ENCODE measurements at places on chromosomes 6 and 20.

DNA sequence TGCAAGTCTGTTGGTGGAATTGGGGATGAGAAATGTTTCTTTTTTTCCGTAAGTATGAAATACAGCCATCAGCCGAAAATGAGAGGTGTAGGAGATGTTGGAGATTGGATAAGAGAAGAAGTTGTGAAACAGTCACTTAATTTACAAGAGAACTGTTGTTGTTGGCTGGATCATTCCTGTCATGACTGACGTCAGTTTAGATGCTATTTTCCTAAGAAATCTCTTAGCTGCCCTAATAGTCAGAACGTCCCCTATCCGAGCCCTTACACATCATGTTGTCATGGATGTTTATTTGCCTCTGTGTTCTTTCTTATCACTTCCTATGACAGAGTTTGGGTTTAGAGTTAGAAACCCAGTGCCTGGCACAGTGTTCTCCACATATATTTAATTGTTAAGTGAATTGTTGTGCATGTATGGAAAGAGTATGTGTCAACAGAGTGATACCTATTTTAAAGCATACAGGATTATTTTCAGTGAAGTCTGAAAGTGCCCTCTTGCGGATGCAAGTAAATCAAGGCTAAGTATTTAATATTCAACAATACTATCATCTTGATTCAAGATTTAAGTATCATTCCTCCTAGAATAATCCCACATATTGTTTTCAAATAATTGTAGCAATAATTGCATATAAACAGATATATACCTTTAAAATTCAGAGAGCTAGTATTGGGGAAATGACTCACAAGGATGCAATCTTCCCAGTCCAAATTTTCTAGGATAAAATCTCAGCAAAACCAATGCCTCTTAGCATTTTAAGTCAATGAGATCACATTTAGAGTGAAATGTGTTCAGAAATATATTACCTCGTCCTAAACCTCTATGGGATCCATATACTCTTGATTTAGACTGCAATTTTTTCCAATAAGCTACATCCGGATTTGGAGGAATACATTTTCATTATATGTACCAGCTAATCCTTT is 309.9 kb upstream of the NOX3 start:
- DNase-seq = no peak

DNA sequence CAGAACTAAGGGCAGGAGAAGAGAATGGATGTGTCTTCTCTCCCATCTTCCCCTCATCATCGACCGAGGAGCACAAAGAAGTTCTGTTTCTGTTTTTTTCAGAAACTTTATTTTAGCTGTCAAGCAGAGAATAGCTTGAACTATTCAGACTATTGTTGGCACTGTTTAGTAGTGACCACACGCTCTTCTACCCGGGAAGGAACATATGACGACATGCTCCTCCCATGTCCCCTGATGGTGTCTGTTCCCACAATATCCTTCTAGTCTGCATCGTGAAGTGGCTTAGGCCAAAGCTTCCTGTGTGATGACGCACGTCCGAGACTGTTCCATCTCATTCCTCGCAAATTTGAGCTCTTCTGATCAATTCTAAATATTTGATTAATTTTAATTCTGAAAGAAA is 27.2 kb upstream of the KIF25 start:
- DNase-seq = no peak

DNA sequence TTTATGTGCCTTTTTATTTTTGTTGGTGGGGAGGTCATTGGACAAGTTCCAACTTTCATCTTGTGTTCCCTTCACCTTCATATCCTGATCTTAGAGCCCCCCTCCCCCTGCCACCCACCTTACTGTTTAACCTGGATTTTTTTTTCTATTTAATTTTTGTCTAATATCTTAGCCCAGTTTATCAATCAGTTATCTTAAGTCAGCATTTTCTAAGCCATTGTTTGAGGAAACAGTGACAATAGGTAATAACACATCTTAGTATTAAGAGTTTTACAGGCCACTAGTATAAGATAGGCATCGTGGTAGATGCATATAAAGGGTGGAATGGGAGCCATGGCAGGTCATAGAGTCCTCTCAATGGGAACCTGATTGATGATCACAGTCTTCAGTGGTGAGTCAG is 2.4 kb downstream of the ABT1 start:
- DNase-seq = no peak

GRCh38 chr6:126030045-126030444 is 43.7 kb downstream of the TRMT11 start:
- no peak for DNase-seq

GRCh38 chr6:4577406-4577805 is 198.8 kb upstream of the CDYL start:
- no peak for DNase-seq

- DNase-seq = no peak
Measured at GRCh38 chr6:64459411-64459944, 823.9 kb downstream of the PHF3 start.

GRCh38 chr6:154928325-154928922 is 66.7 kb upstream of the TIAM2 start:
- peak; percentile 54 for DNase-seq

- no peak for DNase-seq
Measured at GRCh38 chr20:25484911-25485511, 77.5 kb downstream of the GINS1 start.

DNA sequence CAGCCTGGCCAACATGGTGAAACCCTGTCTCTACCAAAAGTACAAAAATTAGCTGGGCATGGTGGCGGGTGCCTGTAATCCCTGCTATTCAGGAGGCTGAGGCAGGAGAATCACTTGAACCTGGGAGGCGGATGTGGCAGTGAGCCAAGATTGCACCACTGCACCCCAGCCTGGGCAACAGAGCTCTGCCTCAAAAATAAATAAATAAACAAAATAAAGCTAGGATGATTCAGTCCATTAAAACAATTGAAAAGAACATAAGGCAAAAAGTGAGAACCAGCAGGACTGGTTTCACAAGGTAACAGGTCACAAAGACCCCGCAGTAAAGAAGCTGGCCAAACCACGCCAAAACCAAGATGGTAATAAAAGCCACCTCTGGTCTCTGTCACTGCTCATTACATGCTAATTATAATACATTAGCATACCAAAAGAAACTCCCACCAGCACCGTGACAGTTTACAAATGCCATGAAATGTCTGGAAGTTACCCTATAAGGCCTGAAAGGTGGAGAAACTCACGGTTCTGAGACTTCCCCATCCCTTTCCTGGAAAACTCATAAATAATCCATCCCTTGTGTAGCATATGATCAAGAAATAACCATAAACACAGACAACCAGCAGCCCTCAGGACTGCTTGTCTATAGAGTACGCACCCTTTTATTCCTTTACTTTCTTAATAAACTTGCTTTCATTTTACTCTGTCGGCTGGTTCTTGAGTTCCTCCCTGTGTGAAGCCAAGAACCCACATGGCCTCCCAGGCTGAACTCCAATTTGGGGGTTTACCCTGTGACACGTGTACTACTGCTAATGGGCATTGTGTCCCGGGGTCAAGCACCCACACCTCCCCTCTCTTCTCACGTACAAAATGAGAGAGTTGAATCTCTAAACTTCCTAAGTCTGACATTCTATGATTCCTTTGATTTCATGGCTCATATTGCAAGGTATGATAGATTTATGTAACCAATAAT is 10.2 kb downstream of the LAMA4 start:
- no peak for DNase-seq

- DNase-seq = no peak
Measured at GRCh38 chr20:61799928-61800327, 265.8 kb downstream of the TAF4 start.

- DNase-seq = no peak
Measured at GRCh38 chr6:33904747-33905065, 100.9 kb upstream of the MLN start.

DNA sequence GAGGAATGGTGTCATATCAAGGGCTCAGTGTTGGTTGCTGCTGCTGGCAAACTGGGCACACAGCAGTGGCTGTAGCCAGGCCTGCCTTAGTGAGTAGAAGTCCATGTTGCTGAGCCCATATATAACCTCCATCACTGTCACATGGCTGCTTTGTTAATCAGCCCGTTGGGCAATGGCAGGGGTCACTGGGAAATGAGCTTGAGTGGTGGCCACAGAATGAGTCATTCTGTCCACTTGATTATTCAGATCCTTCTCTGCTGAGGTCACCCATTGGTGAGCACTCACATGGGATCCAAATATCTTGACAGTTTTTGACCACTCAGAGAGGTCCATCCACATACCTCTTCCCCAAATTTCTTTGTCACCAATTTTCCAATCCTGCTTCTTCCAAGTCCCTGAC is 898.9 kb upstream of the EYS start:
- DNase-seq = no peak

DNA sequence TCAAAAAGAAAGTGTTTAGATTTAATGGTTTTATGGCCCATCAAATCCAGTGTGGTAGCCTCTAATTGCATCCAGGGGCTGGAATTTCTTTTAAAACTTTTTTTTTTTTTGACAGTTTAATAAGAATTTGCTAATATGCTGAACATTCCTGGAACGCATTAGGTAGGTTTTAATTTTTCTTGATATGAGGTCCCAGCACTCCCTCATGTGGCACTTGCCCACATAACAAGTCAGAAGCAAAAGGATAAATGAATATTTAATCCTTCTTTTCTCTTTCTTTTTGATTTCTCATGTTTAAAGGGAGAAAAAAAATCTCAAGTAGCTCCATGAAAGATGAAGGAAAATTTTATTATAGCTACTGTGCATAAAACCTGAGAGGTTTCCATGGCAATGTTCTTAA is 13.5 kb downstream of the HAO1 start:
- no peak for DNase-seq

DNA sequence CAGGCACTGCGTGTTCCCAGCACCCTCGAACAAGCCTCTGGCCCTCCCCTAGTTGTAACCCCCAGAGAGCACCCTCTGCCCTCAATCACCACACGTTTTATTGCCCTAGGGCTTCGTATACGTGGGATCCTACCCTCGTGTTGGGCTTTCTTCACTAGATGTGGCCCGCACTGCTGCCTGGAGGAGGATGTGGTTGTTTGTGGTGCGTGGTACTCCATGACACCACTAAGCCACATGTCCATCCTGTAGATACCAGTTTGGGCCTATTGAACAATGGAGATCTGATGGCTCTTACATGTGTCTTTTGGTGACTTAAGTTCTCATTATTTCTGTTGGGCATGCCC is 17.0 kb downstream of the SLC2A4RG start:
- DNase-seq = no peak

GRCh38 chr20:1334761-1335160 is 5.8 kb upstream of the SDCBP2 start:
- no peak for DNase-seq

DNA sequence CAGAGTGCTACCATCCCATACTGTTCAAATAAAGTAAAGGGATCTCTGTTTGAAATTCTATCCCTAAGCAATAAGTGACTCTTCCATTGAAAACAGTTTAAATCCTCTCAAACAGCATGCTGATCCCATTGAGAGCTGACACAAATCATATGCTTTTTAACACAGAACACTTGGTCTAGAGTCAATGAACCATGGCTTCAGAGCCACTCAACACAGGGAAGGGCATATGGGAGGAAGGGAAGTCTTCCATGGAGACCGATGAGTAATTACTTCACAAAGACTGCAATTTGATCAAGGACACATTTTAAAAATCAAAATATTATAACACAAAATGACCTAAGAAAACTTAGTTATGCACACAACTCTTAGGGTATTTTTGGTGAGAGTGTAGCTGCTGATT is 1073.0 kb upstream of the MAP3K7 start:
- no peak for DNase-seq

DNA sequence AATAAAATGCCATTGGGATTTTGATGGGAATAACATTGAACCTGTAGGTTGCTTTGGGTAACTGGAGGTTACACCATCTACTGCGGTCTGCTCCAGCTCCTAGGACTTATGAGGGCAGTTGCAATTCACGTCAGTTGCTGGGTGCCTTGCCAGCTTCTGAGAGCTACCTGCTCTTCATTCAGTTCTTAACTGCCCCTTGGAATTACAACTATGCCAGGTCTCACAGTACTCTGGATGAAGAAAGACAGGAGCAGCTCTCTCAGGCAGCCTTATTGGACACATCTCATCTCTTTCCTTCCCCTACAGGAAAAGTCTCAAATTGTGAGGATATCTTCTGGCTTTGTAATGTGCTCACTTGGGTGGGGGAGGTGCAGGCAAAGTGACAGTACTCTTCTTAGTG is 1643.3 kb downstream of the GRIK2 start:
- DNase-seq = no peak

- DNase-seq = no peak
Measured at GRCh38 chr20:59349277-59349676, 48.9 kb downstream of the EDN3 start.

DNA sequence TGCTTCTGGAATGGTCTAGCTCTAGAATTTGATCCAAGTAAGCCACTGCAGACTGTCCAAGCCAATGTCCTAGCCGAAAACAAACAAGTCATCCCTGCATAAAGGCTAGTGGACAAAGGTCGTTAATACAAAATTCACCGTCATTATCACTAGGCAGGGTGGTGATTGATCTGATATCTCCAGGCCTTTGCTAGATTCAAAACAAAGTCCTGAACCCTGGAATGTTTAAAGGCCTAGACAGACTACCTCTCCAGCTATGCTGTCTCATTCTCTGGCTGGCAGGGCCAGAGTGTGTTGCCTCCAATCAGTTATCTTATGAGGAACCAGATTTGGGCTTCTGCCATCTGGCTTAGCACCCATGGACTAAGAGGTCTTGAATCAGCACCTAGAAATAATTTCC is 38.3 kb downstream of the MAP7 start:
- DNase-seq = no peak

GRCh38 chr20:47989957-47990356 is 204.7 kb upstream of the SULF2 start:
- DNase-seq = no peak

DNA sequence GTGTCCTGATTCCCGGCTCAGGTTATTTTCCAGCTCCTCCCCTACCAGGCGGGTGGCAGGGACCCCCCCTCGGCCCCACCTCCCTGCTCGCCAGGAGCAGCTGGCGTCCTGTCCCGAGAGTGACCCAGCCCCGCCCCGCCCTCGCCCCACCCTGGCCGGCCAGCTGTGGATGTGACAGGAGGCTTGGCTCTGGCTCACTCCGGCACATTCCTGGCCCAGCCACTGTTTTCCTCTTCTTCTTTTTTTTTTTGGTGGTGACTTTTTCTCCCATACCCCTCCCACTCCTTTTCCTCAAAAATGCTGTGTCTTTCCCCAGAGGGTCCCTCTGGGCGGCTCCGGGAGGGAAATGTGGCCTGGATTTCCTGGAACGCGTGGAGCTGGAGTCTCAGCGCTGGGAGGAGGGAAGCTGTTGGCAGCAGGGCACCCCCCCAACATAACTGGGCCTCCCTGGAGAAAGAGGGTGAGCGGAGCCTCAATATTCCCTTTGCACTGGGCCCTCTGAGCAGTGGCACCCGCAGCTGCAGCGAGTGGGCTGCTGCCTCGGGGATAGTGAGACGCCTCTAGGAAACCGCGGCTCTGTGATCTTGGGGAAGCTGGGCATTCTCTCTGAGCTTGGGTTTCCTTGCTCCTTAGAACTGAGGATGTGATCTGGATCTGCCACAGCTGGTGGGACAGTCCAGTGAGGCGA is 28.3 kb upstream of the CSNK2A1 start:
- no peak for DNase-seq

All from activated CD4-positive, CD25-positive, alpha-beta regulatory T cell treated with anti-CD3 and anti-CD28 coated beads, Interleukin-2, amount 50 U/mL, for 72 hours (primary cell).